ENCODE measurements at places on chromosomes 7 and 10.

- DNase-seq: no peak
Observed at GRCh38 chr10:114577133-114577532, 80.9 kb downstream of the ABLIM1 start.

- DNase-seq: no peak
Observed at GRCh38 chr7:45217358-45217757, 59.8 kb downstream of the RAMP3 start.

DNA sequence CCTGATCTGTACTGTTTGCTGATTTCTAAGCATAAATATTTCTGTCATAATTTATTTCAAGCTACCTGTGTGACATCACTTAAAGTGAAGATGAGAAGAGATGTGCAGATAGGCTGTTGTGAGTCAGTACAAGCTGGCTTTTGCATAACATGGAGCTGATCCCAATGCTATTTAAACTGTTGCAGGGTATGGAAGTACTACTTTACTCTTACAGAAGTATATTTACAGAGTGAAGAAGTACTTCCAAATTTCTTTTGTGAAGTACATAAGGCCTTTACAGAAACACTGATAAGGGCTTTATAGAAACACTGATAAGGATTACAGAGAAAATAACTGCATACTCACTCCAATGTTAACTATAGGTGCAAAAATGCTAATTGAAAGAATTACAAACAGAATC lies 911.6 kb downstream of the LRMDA start:
- no peak for DNase-seq

- no peak for DNase-seq
Observed at GRCh38 chr7:103989200-103989784, at the start of gene RELN. Gene RELN, minus strand, starts transcription at chr7:103989658. Its CDS starts 302 bp downstream, at chr7:103989356.

DNA sequence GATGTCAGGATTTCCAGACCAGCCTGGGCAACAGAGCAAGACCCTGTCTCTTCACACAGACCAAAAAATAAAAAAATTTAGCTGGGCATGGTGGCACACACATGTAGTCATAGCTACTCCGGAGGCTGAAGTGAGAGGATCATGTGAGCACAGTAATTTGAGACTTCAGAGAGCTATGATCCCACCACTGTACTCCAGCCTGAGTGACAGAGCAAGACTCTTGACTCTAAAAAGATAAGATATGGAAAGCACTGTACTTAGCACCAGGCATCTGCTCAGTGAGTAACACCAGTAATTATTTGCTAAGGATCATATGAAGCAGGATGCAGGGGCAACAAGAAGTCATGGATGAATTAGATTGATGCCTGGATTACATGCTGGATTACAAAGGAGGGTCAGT lies 128.8 kb downstream of the CALN1 start:
- DNase-seq: no peak

DNA sequence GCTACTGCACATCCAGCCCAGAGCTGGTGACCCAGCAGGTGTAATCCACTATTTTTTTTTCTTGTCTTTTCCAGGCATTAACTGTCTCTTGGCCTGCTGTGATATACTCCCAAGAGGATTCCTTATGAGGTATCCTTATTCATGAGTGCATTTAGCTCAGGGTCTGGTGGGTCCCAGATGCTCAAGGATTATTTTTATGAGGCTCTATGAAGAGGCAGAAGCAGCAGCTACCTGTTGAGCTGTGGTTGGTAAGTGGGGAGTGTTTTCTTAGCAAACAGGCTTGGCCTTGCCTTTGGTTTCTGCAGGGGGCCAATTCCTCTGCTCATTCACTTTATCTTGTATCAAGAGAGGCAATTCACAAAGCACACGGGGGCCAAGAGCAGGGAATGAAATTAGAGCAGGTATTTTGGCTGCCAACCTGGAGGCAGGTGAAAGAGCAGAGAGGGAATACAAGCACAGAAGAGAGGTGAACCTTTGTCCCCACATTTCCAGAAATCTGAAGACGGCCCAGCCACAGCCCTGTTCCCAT lies 221.6 kb downstream of the TMEM178B start:
- no peak for DNase-seq

DNA sequence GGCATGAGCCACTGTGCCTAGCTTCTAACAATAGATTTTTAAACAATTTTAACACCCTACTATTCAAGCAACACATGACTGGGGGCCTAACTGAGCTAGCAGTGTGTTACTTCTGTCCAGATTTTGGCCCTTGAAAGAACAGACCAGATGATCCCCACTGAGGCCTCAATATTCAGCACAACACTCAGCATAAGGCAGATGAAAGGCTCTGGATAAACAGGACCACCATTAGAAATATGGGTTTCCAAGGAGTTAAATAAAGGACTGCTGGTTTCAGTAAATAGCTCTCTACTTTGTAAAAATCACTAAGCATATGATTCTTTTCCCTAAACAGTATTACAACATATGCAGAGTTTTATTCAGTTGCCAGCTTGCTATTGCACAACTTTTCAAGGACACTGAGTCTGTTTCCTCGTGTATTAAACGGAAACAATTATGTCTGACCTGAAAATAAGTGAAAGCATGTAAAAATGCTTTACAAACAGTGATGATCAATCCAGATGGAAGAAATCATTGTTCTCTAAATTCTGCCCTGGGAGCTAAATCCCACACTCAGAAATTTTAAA lies 23.8 kb upstream of the FZD1 start:
- no peak for DNase-seq

DNA sequence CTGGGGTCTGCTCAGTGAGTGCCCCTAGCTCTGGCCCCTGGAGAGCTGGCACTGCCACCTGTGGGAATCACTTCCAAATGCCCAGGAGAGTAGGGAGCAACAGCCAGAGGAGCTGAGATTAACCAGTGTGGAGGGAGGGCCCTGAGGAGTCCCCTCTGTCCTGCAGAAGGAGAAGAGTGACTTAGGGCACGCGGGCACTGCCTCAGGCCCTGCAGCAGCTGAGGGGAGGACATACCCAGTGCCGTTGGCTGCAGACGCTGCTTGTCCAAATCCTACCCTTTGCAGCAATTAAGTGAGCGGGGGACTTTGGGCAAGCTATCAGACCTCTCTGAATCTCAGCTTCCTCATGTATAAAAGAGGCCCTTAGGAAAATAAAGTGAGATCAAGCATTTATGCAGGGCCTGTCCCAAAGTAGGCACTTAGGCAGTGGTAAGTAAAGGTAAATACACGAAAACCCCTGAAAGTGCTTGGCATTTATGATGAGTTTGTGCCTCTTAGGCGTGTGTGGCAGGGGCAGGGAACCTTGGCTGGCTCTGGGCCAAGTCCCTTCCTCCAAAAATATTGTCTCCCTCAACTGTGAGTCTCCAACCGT lies 16.9 kb downstream of the PRF1 start:
- no peak for DNase-seq

DNA sequence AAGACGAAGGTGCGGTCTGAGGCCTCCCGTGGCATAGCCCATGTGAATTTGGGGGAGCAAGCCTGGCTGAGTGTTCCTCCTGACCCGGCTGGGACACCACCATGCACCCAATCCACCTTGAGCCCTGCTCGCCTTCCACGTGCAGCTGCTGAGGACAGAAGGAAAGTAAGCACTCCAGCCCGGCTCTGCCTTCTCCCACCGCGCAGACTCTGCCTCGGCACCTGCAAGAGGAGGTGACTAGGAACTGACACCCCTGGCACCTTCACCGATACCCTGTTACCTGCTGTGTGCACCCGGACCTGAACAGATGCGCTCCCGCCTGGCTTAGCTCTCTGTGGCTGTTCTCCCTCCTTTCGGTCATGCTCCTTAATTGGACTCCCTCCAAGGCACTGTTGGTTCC lies 57.0 kb upstream of the OPN4 start:
- DNase-seq: no peak

- no peak for DNase-seq
Observed at GRCh38 chr7:70135656-70136055, 537.4 kb downstream of the AUTS2 start.

GRCh38 chr7:28112467-28112866 lies 68.1 kb downstream of the JAZF1 start:
- DNase-seq: no peak

GRCh38 chr10:5550250-5550545 lies 25.4 kb downstream of the CALML3 start:
- DNase-seq: no peak

DNA sequence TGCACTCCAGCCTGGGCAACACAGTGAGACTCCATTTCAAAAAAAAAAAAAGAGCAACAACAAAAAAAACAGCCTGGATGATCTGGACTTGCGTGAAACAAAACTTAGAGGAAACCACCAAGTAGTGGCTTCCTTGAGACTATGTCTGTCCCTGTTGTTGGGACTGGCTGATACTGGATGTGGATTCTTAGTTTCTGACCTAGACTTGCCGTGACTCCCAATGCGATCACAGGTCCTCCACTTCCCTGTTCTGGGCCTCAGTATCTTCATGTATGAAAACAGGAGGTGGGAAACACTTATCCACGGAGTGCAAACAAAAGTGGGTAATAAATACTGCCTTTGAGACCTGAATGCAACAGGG lies 125.7 kb downstream of the PRPF18 start:
- no peak for DNase-seq

DNA sequence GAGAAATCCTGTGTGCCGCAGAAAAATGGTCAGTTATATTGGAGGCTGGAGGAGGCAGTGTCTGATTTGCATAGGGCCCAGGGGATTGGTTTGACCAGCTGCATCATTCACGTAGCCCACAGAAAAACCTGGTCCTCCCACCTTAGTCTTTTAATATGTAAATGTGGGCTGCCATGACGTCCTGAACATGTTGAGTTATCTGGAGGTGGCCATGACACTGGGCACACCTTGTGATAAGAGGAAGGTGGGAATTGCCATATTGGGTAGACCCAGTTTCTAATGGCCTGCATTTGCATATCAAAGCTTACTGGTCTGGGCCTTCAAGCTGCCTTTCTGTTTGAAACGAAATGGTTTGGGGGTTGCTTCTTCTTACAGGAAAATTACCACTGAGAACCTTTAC lies 162.2 kb downstream of the AHR start:
- DNase-seq: no peak

GRCh38 chr7:11749629-11750028 lies 82.4 kb downstream of the THSD7A start:
- no peak for DNase-seq

DNA sequence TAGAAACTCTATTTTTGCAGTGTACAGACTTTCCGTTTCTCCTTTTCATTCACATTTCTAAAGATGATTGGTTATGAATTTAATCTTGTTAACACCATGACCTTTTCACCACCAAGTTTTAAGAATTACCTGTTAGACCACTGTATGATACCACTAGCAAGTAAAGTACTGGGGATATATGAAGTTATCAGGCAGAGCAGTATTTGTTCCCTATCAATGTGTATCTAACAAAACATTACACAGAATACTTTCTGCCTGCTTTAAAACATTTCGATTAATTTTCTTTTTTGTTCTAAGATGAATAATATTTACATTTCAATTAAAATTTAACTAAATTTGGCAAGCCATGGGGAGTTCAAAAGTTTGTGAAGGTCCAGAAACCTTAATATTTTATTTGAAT lies 49.9 kb upstream of the AHR start:
- DNase-seq: no peak

- no peak for DNase-seq
Observed at GRCh38 chr7:114657279-114657678, 242.7 kb downstream of the FOXP2 start.
